ENCODE measurements at places on chromosomes 13 and 19.

DNA sequence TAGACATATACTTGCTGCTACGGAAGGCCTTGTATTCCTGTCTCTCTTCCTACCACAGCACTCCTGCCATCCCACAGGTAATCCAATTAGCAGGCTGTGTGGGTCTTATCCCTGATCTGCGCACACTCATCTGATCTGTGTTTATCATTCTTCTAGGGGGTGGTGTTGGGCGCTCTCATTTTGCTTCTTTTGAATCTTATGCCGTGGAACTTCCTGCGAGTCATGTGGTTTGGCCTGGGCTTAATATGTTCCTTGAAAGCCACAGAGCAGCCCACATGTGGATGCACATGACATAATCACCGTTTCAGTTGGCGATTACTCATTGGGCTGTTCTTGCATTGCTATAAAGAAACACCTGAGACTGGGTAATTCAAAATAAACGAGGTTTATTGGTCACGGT is 7.5 kb downstream of the RASA3 start:
- no peak for ATAC-seq

GRCh38 chr19:38974624-38975213 is 823 bp downstream of the FBXO17 start:
- ATAC-seq = no peak

GRCh38 chr19:39110263-39110967 is 15.2 kb upstream of the PAK4 start:
- ATAC-seq = peak; percentile 36

GRCh38 chr13:27704681-27705080 is 83.0 kb downstream of the POLR1D start:
- no peak for ATAC-seq

DNA sequence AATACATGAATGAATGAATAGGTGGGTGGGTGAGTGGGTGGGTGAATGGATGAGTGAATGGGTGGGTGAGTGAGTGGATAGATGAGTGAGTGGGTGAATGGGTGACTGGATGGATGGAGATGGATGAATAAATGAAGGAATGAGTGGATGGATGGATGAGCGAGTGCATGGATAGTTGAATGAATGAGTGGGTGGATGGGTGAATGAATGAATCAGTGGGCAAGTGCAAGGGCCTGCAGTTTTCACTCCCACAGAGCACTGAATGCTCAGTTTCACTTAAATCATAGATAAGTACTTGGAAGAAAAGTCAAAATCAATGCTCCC is 12.4 kb downstream of the GAS6 start:
- ATAC-seq = no peak

DNA sequence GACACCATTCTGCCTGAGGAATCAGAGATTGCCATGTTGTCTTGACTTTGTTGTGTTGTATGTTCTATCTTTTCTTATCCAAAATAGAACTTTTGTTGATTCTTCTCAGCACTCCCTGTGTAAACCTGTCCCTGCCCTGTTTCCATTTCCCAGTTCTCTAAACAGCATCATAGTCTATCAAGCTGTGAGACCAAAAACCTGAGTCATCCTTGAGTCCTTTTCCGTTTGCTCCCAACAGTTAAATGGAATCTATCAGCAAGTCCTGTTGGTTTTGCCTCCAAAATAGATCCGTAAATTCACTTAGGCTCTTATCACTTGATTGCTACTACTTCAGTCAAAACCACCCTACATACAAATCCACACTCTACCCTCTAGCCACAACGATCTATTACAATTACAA is 667.1 kb downstream of the PCDH9 start:
- ATAC-seq = no peak

GRCh38 chr13:31797154-31797775 is 57.9 kb downstream of the RXFP2 start:
- no peak for ATAC-seq

GRCh38 chr13:111245576-111246384 is 74.7 kb upstream of the TEX29 start:
- no peak for ATAC-seq

DNA sequence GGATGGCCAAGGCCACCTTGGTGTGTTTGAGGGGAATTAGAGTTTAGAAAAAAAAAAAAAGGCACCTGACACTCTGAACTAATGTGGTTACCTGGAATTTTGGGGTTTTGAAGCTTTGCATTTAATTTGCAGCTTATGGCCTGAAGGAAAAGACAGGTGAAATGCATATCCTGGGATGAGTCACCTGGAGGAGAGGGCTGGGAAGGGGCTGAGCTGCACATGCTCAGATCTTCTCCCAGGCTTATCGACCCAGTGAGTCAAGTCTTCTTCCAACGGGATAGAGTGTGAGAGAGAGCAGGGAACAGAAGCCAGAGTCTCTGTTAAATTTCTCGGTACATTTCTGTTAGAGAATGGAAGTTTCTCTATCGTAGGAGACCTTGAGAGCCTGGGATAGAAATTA is 29.7 kb upstream of the ALOX5AP start:
- ATAC-seq = peak; percentile 29

GRCh38 chr13:113633485-113633873 is 24.5 kb downstream of the ATP4B start:
- no peak for ATAC-seq

- ATAC-seq = peak; percentile 81
Measured at GRCh38 chr19:16778796-16779411, 50.3 kb upstream of the SIN3B start.

GRCh38 chr19:2056837-2057192 is 5.8 kb upstream of the MKNK2 start:
- no peak for ATAC-seq

GRCh38 chr13:90800082-90800746 is 547.3 kb upstream of the MIR17HG start:
- no peak for ATAC-seq

DNA sequence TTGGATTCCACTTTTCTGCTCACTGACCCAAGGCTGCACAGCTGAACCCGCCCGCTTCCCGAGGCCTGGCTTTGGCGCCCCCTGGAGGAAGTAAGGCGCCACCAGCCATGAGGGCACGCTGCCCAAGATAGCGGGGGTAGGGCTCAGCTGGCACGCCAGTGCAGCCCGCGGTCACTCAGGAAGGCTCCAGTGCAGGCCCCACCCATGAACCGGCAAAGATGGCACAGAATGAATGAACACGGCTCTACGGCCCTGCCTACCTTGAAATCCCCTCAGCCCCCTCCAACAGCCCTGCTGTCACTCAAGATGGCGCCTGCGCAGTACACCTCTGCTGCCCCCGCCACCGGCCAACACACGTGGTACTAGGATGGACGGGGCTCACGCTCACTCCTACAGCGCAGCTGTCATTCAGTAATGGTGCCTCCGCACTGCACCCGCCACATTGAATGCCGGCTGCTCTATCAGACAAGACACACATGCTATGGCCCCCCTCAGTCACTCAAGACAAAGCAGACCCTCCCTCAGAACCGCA is 3.0 kb downstream of the PEG3 start:
- ATAC-seq = peak; percentile 27

DNA sequence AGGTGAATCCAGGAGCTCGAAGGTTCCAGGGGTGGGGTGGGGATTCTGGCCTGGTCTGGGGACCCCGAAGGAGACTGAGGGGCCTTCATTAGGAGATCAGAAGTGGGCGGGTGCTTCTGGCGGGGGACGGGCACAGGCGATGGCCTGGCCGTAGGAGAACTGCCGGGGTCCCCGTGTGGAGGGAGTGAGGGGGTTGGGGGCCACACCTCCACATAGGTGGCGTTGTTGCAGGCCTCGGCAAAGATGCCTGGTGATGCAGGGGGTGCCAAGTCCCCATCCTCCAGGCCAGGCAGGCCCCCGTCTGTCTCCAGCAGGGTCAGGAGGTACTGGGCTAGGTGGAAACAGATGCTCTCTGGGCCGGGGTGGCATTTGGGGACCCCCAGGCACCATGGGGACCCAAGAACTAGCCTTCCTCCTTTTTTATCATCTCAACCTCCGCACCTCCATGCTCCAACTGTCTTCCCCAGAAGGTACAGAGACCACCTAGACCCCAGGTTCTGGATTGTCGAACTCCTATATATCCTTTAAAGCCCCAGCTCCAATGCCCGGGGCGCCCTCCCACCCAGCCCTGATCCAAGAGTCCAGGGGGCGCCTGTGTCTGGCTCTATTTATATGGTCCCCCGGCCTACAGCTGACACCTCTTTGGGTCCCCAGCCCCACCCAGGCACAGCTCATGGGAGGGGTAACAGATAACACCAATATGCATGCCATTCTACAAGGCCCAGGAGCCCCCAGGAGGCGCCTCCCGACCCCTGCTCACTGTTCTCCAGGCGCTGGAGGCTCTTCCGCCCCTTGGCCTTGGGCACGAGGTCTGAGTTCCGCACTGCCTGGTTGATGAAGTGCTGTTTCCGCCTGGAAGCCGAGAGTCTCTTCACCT is 8.2 kb downstream of the RNU6-9 start:
- no peak for ATAC-seq

GRCh38 chr13:85508683-85509329 is 290.4 kb downstream of the SLITRK6 start:
- peak; percentile 36 for ATAC-seq

DNA sequence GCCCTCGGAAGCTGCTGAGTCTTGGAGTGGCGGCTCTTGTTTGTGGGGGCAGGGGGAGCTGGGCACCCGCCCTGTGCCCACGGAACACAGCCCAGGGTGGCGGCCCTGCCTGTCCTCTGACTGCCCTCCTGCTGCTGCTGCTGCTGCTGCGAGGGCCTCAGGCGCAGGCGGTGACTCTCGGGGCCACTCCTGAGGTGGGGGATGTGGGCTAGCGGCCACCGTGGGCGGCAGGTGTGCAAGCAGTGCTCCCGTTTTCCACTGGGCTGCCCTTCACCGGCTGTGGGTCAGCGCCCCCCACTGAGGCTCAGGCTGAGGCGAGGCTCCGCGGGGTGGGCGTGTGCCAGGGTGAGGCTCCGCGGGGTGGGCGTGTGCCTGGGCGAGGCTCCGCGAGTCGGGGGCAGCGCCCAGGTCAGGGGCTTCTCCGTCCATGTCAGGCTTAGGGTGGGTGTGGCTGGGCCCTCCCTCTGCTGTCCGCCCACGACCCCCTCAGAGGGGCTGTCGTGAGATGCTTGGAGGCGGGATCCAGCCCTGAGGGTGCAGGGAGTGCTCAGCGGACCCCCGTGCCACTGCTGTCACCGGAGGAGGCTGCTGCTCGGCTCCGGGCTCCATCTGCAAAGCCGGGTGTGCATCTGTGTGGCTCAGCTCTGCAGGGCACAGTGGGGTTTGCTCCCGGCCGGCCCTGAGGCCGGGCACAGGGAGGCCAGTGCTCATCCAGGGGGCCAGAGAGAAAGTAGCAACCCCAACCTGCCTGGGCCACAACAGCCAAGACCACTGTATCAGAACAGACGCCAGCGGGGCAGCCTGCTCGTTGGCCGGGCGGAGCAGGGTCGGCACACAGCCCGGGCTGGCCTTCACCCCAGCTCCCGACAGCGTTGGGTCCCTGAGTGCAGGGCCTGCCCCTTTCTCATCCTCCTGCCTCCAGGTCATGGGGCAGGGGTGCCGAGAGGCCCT is 14.5 kb downstream of the CSNK1G2 start:
- ATAC-seq = peak; percentile 5

Data from esophagus mucosa (tissue), 1 donor.